Heart left ventricle (tissue), 16 donors: ENCODE measurements at places on chromosomes 16 and 17. TPM values are rescaled to one million over a fixed set of nuclear protein-coding genes. Genes with fewer than 3 reads are reported as not detected.

GRCh38 chr16:70476272-70477020, 22.1 kb downstream of the FCSK start:
- peak; percentile 32 for DNase-seq

- DNase-seq = no peak
Measured at GRCh38 chr16:85712801-85713200, 24.0 kb upstream of the GINS2 start.

DNA sequence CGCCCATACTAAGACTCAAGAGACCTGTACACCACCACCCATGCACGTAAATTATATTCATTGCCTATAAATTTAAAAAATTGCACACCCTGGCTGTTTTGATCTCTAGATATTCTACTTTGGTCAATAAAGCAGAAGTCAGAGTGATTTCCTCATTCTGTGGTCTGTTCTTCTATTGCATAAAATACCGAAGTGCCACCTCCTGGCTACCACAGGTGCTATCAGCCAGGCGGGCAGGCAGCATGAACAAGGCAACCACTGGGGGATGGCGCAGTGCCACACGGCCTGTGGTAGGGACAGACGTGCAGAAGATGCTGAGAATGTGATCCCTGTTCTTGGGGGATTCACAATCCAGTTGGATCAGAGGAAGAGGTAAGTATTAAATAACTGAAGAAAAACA, 122.3 kb downstream of the CDK5R1 start:
- DNase-seq = peak; percentile 67

The RNF227 gene
- polyA plus RNA-seq = 0.79 TPM

DNA sequence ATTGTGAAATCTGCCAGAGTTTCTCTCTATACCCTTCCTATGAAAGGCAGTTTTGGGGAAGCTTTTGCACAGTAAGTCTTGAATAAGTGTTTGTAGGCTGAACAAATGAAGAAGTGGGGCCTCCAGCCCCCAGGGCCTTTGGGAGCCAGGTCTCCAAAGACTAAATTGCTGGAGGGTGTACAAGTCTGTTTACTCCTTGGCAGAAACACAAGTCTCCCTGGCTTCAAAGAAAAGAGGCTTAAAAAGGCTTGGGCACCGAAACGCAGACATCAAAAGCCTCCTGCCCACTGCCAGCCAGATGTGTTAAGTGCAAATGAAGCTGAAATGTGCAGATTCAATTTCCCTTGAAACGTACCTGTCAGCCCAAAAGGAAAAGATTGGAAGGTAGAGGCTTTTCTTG, 146.3 kb downstream of the TMEM132E start:
- DNase-seq = no peak

DNA sequence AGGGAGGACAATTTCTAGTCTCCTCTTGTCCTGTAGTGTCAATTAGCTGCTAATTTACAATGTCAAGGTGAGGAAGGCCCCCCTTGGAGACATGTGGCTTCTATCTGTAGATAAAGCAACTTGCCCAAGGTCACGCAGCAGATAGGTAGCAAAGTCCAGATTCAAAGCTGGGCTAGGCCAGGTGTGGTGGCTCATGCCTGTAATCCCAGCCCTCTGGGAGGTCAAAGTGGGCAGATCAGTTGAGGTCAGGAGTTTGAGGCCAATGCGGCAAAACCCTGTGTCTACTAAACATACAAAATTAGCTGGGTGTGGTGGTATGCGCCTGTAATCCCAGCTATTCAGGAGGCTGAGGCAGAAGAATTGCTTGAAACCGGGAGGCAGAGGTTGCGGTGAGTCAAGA, 11.1 kb downstream of the TRPV3 start:
- no peak for DNase-seq

The CLEC19A gene
- not detected for polyA plus RNA-seq

GRCh38 chr17:75985986-75986385, 6.9 kb downstream of the TEN1 start:
- DNase-seq = no peak

The NPIPB6 gene
- polyA plus RNA-seq = 0.42 TPM

The KRTAP4-6 gene
- polyA plus RNA-seq = not detected

- no peak for DNase-seq
Measured at GRCh38 chr17:60579090-60579489, 20.9 kb upstream of the PPM1D start.

DNA sequence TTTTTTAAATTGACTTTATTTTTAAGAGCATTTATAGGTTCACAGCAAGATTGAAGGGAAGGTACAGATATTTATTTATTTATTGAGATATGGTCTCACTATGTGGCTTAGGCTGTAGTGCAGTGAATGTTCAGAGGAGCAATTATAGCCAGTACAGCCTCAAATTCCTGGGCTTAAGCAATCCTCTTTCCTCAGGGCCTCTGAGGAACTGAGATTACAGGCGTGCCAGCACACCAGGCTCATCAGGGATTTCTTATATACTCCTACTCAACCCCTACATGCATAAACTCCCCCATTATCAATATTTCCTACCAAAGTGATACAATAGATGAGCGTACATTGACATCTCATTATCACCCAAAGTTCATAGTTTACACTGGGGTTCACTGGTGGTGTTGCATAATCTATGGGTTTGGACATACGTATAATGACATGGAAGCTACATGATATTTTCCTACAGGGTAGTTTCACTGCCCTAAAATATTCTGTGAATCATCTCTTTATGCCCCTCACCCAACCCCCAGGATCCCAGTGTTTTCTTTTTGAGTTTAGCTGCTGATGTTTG, 33.5 kb downstream of the HS3ST3B1 start:
- DNase-seq = no peak

DNA sequence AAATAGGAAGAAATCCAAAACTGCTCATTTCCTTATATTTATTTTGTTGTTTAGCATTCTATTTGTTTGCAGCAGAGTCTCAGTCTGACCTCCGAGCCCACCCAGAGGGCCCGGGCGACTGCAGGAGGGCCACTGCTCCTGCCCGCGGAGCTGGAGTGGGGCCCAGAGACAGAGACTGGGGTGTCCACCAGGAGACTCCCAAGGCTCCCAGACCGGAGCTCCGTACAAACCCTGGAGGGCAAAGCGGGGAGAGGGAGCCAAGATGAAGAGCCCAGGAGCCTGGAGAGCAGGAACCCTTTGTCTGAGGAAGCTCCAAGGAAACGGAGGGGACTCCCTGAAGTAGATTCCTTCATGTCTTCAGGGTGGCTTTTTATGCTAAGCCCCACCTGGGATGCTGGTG, 57.9 kb downstream of the AXIN2 start:
- DNase-seq = no peak

The DNAAF8 gene
- polyA plus RNA-seq = 1.7 TPM

DNA sequence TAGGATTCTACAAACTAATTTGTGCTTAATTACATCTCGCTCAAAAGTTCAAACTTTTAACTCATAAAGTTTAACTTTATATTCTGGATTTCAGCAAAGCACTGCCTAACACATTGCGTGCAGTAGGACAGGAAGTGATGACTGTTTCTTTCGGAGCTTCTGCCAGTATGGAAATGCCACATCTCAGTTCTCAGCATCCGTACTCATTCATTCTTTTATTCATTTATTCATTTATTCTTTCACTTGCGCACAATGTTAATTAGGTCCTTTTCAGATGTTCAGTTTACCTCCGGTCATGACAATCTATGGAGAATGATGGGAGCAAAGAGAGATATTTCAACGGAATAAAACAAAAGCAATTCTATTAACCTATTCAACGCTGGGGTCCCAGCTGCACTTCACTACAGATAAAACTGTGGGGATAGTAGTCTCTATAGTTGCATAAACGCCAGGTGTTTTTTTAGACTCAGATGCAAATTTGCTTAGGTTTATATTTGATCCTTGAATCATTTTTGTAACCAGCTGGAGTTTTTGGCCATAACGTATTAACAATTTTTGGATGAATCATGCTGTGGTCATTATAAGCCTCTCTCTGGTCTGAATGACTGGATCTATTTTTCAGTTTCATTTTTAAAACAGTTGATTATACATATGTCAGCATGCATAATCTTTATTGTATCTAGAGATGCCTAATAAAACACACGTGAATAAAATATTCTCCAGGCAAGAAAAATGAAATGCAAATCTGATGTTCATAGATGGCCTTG, 143.9 kb downstream of the KCNJ2 start:
- DNase-seq = no peak

DNA sequence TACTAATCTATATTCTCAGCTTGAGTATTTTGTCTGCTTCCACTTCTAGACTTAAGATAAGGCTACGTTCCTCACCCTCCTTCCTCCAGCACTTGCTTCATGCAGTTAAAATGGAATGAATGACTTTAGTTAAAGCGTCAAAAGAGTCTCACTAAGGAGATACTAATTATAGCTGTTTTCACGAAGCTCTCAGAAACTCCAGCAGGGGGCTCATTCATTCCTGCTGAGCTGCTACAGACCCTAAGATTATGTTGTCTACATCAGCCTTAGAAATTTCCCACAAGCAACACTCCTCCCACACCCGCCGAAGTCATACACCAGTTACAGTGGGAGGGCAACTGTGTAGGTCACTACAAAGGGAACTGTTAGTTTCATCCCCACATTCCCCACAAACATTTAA, 57.0 kb upstream of the KIFC3 start:
- no peak for DNase-seq

DNA sequence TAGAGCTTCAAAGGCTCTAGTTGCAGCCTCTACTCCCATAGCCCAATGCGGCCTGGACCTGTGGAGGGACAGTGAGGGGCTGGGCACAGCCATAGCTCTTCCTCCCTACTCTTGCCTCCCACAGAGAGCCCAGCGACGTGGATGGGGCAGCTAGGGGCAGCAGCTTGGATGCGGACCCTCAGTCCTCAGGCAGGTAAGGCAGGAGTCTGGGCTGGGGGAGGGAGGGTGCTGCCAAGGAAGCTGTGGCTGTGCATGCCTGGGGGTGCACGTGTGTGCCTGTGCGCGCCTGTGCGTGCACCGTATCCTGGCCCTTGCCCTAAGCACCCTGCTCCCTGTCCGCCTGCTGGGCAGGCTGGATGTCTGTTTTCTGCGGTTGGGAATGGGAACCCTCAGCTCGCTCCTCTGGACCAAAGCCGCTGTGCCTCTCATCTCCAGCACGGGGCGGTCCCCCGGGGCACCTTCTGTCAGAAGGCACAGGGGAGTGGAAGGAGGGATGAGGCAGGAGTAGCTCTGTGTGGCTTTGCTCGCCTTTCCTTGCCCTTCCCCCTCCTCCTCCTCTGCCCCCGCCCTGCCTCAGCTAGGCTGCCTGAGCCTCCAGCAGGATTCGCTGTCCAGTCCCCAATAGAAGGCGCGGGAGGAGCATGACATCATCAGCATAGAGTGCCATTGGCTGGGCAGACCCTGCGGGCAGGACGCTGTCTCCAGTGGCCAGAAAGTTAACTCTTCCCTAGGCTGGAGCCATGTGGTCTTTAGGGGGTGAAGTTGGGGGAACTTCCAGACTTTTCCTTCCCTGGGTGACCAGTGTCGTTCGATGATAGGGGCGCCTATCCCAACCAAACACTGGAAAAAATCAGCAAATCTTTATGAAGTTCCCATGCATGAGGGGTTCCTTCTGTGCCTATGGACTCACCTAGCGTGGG, 797 bp downstream of the PRCD start:
- DNase-seq = peak; percentile 97

- no peak for DNase-seq
Measured at GRCh38 chr17:42459801-42460281, 1.2 kb downstream of the ATP6V0A1 start.

DNA sequence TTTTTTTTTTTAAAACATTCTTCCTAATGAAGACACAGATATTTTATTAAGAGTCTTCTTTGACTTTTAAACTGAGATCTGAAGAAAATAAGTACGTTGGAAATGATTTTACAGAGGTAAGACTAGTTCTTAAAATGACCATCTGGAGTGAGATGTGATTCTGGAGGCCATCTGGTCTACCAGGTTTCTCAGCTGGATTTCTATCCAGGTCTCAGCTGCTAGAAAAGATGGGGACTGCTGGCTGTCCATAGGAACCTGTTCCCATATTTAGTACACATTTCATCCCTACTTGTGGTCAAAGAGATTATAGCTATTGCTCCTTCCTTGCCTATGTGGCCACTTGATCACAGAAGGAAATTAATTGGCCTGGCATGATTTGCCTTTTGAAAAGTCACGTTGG, 12.2 kb downstream of the PMFBP1 start:
- DNase-seq = no peak

The KRTAP4-3 gene
- polyA plus RNA-seq = not detected

The TLCD1 gene
- polyA plus RNA-seq = 2.5 TPM

DNA sequence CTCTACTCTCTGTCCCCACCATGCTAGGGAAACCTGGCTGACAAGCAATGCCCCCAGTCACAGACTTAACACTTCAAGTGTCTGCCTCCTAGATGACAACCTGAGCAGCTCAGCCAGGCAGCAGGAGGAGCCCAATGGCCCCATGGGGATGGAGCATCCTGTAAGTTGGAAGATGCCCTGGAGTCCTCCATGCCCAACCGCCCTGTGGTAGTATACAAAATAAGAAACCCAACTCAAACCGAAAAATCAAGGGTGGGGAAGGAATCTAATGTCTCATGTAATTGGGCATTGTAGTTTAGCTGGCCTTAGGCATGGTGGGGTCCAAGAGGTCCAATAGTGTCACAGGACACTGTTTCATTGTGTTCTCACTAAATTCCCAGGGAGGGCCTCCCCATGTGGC, 104.0 kb downstream of the AIPL1 start:
- no peak for DNase-seq

DNA sequence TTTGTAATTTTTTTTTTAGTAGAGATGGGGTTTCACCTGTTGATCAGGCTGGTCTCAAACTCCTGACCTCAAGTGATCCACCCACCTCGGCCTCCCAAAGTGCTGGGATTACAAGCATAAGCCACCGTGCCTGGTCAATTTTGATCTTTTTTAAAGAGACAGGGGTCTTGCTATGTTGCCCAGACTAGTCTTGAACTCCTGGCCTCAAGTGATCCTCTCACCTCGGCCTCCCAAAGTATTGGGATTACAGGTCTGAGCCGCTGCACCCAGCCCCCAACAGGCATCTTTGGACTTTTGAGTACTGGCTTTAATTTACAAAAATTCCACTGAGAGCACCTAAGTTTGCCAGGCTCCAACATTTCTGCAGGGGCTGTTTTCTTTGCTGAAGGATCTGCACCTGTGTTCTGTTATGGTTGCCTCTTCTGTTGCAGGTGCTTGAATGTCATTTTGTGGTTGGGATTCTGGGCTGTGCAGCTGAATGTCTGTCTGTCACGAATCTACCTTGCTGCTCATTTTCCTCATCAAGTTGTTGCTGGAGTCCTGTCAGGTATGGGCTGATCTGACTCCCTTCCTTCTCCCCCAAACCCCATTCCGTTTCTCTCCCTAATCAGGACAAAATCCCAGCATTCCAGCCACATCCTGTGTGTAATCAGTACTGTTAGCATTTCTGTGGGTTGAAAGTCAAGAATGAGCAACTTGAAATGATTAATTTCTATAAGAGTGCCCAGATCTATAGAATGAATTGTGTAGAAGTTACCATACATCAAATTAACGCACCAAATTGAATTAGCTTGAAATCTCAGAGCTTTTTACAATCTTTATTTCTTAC, 8.5 kb downstream of the G6PC1 start:
- DNase-seq = no peak

The SLC39A11 gene
- 2.5 TPM for polyA plus RNA-seq

GRCh38 chr16:75025761-75026160, 26.9 kb downstream of the ZNRF1 start:
- no peak for DNase-seq

The TNP2 gene
- not detected for polyA plus RNA-seq

- no peak for DNase-seq
Measured at GRCh38 chr17:5895276-5895675, 174.9 kb upstream of the WSCD1 start.
